ENCODE measurements at places on chromosomes 7 and 10.

GRCh38 chr7:50329775-50330174, 25.3 kb downstream of the IKZF1 start:
- no peak for DNase-seq

DNA sequence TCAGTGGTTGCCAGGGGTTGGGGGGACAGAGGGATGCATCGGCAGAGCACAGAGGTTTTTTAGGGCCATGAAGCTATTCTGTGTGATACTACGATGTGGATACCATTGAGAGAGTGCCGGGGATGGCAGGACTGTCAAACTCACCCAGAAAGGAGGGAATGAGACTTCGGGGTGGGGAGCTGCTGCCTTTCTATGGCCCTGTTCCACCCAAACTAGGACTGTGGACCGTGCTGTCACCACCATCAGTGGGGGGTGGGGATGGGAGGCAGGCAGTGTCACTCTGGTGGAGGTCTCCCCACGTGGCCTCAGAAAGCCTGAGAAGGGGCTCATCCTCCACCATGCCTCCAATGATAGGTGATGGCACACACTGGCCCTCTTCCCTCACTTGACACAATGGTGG, 146.2 kb downstream of the PTPN20 start:
- no peak for DNase-seq

DNA sequence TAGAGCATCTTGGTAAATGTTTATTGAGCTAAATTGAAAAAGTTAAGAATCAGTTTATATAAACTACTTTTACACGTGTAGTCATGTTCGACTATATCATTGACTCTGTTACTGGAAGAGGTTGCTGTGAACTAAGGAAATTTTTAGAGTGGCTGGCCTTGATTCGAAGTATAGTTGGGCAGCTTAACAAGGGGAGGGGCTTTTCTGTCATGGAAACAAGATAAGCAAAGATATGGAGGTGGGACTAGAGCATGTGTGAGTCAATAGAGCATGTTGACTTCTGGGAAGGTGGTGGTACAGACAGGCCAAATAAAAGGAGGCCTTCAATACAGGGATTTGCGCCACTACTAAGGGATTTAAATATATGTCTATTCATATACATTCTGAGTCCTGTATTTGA, 7.6 kb downstream of the ATP5F1C start:
- DNase-seq, result no peak

DNA sequence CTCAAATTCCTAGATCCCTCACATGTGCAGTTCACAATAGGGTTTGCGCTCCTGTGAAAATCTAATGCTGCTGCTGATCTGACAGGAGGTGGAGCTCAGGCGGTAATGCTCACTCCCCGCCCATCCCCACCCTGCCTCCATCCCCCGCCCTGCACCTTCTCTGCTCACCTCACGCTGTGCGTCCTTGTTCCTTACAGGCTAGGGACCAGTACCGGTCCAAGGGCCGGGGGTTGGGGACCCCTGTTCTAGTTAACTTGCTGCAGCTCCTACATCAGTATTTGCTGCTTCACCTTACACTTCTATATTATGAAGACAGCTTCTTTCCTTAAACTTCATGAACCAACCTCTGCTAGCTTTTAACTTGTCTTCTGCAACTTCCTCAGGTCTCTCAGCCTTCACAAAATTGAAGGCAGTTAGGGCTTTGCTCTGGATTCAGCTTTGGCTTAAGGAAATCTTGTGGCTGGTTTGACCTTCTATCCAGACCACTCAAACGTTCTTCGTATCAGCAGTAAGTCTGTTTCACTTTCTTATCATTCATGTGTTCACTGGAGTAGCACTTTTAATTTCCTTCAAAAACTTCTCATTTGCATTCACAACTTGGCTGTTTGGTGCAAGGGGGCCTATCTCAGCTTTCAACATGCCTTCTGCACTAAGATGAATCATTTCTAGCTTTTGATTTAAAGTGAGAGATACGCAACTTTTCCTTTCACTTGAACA, 1.7 kb upstream of the TNKS2 start:
- no peak for DNase-seq

DNA sequence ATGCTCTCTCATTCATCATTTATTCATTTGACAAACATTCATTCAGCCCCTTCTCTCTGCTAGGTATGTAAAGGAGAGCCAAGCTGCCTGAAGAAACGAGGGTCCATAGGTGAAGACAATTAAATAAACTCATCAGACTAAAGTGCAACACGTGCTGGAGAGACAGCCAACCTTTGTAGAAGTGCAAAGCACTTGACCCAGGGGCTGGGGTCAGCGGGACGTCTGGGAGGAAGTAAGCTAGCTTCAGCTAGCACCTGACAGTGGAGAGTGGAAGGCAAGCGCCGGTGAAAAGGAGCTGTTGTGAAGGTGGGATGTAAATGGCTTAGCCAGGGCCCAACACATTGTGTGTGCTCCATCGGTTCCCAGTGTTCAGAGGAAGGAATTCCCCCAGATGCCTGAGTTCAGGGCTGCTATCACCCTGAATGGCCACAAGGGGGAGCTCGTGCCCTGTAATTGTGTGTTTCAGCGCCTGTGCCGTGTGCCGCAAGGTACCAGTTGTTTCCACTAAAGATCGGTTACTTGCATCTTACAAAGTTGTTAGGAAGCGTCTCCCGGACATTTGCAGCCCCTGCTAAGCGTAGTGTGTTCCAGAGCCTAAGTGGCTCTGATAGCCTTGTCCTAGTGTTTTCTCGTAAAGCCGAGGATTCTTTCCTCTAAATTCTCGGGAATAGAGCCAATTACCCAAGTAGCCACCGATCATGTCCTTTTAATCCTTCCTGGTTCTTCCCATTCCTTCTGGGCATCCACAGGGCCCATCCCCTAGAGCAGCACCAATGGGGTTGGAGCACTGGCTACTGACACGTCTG, 30.6 kb downstream of the TLX1 start:
- DNase-seq, result peak; percentile 80

GRCh38 chr10:43843321-43844101, 194.8 kb upstream of the ZNF32 start:
- peak; percentile 27 for DNase-seq

- DNase-seq, result no peak
Observed at GRCh38 chr10:80280071-80280800, 9.2 kb downstream of the MAT1A start.

GRCh38 chr7:44222074-44222473, 21.3 kb downstream of the YKT6 start:
- DNase-seq, result no peak

DNA sequence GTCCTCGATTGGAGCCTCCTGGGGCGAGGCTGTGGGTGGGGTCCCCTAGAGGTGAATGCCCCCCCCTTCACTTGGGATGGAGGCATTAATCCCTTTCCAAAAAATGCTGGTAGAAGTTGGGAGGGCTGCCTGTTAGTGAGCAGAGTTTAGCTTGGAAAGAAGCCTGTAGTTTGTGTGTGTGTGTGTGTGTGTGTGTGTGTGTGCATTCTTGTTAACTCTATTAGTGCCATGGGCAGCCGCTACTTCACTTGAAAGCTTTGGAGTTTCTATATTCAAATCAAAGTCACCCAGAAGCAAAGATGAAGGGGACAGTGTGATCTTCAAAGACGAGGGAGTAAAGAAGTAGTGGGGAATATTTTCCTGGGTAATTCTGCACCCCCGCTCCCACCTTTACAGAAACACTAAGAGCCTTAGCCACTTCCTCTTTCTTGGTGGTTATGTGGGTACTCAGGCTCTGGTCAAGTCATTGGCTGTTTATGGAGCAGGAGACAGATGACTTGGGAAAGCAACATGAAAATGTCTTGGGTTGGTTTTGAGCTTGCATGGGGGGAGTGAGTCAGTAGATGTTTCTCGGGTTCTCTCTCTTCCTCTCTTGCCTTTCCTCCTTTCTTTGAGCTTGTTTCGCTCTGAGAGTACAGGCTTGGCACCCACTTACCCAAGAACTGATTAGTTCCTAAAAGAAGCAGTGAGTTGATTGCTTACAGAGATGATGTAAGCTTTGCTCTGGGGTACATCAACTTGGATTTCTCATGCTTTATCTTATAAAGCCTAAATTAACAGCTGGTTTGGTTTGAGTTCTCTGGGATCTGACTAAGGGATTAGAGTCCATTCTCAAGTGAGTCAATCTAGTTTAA, 35.9 kb downstream of the TCF7L2 start:
- no peak for DNase-seq

DNA sequence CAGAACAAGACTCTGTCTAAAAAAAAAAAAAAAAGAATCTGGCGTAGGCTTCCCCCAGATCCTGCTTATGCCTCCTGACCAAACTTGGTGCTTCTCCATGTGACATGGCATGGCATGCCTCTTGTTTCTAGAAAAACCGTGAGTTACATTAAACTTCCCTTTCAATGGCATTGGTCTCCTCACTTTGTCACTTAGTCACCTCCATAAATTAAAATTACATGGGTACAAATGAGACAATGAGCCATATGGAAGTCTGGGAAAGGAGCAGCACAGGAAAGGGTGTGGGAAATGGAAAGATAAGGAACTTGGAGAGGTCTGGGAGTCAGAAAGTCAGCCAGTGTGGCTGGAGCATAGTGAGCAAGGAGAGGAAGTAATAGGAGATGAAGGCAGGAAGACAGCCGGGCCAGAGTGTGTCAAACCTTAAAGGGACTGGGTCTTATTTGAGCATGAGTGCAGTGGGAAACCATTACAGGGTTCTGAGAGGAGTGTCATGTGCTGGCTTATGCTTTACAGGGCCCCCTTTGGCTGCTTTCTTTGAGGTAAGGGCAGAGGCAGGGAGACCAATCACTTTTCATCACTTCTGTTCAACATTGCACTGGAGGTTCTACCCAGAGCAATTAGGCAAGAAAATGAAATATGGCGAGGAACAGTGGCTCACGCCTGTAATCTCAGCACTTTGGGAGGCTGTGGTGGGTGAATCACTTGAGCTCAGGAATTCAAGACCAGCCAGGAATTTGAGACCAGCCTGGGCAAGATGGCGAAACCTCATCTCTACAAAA, 21.3 kb upstream of the ZMIZ2 start:
- no peak for DNase-seq

DNA sequence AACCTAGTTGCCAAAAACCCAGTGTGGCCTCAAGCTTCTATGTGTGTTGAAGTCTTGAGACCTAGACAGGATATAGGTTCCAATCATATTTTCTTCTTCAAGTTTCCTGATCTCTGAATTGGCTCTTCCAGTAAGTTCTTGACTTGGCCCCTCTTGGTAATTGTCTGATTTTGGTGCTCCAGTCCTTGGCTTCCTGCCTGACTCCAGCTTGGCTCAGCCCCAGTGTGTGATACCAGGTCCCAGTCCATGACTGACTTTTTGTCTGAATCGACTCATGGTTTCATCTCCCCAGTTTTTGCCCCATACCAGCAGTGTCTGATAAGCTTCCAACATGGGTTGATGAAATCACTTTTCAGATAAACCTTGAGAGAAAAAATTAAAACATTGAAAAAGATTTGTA, 72.3 kb downstream of the FAS start:
- no peak for DNase-seq

GRCh38 chr7:155764438-155764793, 47.8 kb downstream of the SHH start:
- DNase-seq, result no peak

- no peak for DNase-seq
Observed at GRCh38 chr10:88082806-88083596, 219.6 kb downstream of the PTEN start.

GRCh38 chr7:38309555-38309954, 36.1 kb upstream of the TARP start:
- no peak for DNase-seq

DNA sequence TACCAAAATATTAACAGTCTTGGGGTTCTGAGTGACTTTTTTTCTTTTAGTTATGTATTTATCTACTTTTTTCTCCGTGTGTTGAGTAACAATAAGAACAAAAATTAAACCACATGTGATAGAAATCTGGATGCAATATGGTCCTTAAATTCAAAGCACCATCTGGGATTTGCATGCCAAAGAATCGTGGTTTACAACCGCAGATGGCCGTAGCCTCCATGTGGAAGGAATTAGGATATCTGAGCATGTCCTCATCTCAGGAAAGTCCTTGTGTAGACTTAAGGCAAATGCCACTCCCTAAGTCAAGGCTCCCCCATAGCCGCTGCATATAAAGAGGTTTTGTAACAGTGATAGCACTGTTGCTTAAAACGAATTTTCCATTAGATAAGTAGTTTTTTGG, 304.0 kb downstream of the ZEB1 start:
- DNase-seq, result no peak

DNA sequence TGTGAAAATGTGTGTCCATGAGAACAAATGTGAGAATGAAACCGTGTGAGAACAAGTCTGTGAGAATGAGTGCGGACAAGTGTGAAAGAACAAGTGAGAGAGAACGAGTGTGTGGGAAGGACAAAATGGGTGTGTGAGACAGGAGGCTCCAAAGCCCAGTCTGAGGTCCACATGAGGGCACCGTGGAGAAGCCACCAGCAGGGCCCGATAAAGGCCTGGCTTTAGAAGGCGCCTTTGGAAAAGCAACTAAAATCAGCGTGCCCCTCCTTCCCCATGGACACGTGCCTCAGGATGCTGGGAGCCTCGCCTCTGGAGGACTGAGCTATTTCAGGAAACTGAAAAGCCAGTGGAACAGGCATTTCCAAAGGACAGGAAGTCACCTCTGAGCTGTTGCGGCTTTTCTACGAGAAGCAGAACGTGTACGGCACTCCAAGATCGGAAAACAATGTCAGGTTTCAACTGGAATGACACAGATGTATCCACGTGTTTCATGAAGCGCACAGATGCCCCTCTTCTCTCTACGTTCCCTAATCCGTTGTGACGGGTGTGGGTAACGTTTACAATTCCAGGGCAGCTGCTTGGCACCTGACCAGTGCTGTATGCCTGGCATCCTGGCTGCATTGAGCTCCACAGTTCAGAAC, 46.4 kb downstream of the ESYT2 start:
- DNase-seq, result no peak

DNA sequence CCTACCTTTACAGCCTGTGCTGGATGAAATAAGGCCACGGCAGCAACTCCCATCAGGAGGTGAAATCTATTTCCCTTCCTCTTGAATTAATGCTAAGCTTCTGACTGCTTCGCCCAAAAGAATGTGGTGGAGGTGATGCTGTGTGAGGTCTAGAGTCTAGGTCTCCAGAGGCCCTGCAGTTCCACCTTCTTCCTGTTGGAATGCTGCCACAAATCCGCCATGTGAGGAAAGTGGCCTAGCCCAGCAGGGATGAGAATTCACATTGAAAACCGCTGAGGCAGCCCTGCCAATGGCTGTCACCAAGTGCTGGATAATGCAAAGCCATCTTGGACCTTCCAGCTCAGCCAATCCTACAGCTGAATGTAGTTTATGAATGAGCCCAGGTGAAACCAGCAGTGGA, 28.0 kb downstream of the RHOBTB1 start:
- no peak for DNase-seq

- DNase-seq, result no peak
Observed at GRCh38 chr10:67141300-67141699, 215.5 kb downstream of the LRRTM3 start.

- no peak for DNase-seq
Observed at GRCh38 chr10:9260690-9261089, 1206.2 kb downstream of the GATA3 start.

DNA sequence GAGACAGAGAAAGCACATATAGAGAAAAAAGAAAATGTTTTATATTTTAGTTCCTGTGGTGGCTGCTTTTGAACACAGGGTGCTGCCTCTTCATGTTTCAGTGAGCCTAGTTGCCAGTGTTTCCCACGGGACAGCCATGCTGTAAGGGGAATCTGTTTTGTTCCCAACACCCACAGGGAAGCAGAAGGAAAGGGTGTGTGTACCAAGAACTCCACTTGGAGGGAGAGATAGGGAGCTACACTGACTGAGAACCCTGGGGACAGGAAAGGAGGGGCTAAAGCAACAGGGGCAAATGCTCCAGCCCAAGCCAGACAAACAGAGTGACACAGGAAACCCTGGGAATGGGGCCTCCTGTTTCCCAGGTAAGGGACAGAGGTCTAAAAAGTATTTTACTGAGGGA, 40.2 kb downstream of the FRMPD2 start:
- DNase-seq, result no peak

All from HTR-8/SVneo (cell line).